ENCODE measurements at places on chromosomes 16 and 17.
A peak's percentile ranks its signal among the peaks of the same experiment; 100 is the strongest.

DNA sequence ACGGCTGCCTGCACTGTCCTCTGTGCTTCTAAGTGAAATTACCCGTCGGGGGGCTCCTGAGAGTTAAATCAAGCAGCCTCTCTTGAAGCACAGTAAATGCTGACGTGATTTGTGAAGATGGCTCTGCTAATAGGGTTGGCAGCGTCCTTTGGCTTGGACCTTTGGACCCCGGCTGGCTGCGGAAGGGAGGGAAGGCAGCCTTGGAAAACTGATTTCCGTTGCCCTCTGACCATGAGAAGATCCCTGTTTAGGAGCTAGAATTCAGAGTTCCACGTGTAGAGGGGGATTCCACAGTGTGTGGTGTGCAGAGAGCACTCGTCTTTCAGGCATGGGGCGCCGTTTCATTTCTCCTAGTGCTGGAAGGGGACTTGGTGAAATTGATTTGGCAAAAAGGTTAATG, 640.8 kb downstream of the WWOX start:
- no peak for DNase-seq

DNA sequence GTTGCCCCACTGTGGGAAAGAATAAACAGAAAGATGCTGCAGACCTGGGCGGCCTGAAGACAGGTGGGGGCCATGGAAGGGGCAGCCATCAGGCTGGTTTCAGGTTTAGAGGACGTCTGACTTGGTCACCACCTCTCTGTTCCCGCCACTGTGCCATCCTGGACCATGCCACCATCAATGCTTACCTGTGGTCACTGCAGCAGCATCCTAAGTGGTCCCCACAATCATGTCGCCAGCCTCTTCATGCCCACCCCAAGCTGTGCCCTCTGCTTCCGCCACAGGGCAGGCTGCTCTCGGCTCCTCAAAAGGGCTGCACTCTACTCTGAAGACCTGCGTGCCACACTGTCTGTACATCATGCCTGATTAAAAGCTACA, 10.4 kb downstream of the SMIM5 start:
- DNase-seq, result peak; percentile 21

DNA sequence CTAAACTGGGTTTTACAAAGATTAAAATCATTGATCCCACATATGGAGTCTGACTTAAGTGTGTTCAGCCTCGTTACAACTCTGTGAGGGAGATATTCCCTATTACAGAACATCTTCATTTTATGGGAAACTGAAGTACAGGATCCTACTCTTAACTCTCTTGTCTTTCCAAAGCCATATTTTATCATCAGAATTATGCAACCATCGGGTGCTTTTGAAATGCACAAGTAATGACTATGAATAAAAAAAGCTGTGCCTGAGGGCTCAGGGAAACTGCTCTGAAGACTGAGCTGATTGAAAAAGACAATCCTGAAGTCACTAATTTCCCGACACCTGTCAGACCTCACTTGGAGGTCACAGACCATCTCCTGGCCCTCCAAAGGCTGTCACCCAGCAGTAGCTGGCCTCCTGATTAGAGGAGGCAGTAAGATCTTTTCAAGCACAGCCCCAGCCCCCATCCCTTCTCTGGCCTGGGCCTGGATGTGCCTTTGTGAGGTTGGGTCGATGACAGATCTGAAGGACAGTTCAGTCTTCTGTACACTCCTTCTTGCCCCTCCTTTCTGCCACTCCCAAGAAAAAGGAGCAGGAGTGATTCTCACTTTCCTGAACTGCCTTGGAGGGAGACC, 5.6 kb downstream of the AKAP1 start:
- DNase-seq, result no peak

DNA sequence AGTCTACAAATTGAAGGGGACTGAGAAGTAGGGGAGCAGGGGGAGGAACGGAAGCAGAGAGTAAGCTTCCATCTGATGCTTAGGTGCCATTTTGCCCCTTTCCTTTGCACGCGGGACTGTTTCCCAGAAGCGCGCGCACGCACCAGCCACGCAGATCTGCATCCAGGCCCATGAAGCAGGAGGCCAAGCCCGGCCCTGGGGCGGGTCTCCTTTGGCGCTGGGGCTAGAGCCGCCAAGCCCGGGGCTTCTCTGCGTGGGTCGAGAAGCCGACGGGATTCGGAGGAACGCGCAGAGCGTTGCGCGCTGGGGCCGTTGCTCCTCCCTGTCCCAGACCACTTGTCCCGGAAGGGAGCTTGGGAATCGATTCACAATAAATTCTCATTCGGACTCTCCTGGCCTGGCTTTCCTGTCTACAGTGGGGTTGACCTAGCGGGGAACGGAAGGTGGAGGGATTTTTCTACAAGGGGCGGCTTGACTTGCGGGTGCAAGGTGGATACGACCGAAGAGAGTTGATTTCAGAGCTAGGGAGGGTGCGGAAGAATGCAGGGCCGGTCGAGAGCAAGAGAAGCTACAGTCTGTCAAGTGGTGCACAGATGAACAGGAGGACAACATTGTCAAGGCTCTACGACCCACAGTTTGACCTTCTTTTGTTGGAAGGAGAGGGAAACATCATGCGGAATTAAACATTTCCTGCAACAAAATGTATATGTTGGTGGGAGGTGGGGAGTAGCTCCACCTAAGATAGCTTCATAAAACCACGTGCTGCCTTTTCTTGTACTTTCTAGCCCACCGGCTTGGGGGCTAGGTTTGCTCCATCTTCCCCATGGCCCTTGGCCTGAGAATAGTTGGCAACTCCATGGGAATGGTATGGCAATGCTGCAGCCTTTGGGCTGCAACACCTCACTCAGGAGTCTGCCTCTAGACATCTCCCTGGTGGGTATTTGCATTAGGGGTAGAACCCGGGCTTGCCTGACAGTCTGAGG, 4.5 kb downstream of the HOXB9 start:
- DNase-seq, result no peak

GRCh38 chr16:2854700-2855309, 3.2 kb downstream of the PRSS22 start:
- no peak for DNase-seq

DNA sequence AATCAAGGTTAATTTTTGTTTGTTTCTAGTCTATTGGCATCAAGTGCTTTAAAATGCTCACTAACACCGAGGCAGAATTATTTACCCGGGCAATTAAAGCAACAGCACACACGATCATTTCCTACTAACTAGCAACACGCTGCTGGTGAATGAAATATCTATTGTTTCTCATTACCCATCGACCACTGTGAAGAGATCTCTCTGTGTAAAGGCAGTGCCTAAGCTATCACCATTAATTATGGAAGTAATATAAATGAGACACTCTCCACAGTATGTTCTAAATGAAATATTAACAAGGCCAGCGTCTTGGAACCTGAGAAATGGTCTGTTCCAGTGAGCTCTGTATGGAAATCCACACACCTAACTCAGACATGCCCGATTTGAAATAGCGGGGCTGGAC, 397.6 kb downstream of the MAF start:
- DNase-seq, result no peak

All from CD8-positive, alpha-beta memory T cell (primary cell).